Ammon's horn (tissue), 1 donor: ENCODE measurements at places on chromosomes 16 and 17.

GRCh38 chr17:42323268-42323773 lies 35.0 kb downstream of the STAT5A start:
- no peak for DNase-seq

- DNase-seq = no peak
Measured at GRCh38 chr17:65656390-65657250, 95.2 kb upstream of the AXIN2 start.

- DNase-seq = no peak
Measured at GRCh38 chr17:5629128-5629527, 44.8 kb upstream of the NLRP1 start.

DNA sequence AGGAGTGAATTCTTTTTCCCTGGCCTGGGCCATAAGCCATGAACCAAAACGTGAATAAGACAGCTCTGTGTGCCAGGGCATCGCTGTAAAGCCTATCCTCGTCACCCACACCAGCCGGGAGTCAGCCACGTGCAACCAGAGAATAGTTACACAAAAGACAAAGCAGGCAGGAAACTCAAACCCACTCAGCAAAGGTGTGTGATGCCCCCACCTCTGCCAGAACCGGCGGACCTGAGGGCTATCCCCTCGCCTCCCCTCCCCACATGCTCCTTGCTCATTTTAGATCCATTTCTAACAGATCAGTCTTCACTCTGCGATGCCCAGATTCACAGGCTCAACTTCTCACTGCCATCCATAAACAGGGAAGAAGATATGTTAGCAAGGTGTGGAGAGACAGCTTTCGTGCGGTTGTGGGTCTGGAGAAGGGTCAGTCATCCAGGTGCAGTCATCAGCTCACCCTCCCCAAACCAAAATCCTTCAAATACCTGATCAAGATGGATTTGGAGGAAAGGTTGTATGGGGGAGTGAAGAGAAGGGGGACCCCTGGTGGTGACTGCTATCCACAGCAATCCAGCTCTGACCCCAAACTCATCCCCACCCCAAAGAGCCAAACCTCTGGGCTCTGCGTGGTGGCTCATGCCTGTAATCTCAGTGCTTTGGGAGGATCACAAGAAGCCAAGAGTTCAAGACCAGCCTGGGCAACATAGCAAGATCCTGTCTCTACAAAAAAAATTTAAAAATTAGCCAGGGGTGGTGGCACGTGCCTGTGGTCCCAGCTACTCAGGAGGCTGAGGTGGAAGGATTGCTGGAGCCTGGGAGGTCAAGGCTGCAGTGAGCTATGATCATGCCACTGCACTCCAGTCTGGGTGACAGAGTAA lies 219.2 kb downstream of the C16orf78 start:
- peak; percentile 40 for DNase-seq

DNA sequence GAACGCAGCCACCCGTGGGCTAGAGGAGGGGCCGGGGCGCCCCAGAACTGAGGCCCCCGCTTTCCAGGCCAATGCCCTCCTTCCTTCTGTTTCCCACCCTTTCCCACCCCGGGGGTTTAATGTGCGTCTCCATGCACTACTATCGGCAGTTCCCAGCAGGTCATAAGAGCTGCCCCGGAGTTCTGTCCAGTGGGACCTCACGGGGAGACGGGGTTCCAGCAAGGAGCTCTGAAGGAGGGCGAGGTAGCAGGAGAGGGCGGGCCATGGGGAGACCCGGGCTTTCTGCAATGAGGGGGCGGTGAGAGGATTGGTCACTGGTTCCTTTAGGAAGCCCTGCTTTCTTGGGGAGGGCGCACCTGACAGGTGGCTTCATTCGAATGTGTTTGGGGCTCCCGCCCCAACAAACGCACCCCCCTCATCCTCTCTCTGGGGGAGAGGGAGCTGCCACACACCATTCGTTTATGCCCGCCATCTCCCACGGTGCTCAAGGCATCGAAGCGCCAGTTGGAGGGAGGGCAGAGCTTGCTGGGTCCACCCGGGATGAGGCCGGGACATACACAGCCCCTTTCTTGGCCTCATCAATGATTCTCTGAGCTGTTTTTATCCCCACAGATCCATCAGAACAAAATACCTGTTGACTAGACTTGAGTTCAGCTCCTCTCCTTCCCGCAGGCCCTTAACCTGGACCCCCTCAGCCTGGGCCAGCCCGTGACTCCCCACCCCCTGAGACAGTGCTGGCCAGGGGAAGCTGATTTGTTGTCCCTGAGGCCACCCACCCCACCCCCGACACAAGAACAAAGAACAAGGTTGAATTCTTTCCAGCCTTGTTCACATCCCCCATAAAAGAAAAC lies 44.1 kb downstream of the SLC7A5 start:
- no peak for DNase-seq

DNA sequence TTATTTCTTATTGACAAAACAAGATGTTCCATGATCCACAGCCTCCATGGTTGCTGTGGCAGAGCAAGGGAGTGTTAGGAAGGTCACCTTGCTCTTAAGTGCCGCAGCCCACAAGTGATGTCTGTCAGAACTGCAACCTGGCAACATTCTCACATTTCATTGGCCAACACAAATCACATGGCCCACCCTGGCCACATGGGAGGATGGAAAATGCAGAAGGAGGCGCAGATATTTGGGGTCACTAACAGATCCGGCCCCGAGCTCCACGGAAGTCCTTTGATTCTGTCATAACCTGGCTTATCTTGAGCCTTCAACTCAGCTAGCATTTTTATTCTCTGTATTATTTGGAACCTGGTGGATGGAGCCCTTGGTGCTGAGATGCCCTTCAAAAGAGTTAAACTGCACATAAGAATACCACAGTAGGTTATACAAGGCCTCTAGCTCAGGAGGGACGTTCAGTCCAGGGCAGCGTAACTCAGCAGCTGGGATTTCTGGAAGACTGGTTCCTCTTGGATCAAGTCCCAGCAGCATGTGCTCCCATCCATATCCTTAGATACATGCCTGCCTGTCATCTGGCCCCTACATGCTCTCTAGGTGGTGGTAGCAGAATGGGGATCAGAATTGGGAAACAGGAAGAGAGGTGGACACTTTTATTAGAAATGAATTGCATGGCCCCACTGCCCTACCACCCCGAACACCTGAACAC lies 508.1 kb downstream of the HAPSTR1 start:
- DNase-seq = no peak

DNA sequence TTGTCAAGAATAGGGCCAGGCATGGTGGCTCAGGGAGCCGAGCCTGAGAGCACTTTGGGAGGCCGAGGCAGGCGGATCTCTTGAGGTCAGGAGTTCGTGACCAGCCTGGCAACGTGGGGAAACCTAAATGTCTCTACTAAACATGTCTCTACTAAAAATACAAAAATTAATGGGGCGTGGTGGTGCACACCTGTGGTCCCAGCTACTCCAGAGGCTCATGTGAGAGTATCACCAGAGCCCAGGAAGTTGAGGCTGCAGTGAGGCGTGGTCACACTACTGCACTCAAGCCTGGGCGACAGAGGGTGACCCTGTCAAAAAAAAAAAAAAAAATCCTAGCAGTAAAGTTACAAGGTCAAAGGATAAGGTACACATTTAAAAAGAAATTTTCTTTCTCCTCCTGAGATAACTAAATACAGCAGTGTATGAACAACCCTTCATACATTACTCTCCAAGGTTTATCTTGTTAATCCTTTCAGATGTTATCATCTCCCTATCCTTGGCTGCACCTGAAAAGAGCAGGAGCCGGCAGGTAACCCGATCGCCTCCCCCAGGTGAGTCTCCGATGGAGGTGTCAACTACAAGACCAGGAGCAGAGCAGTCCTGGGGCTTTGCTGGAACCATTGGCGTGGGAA lies 122.3 kb downstream of the GOSR1 start:
- no peak for DNase-seq

DNA sequence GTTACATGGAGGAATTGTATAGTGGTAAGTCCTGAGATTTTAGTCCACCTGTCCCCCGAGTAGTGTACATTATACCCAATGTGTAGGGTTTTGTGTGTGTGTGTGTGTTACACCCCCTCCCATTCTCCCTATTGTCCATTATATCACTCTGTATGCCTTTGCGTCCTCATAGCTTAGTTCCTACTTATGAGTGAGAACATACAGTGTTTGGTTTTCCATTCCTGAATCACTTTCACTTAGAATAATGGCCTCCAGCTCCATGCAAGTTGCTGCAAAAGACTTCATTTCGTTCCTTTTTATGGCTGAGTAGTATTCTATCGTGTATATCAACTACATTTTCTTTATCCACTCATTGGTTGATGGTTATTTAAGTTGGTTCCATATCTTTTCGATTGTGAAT lies 635 bp upstream of the FA2H start:
- DNase-seq = no peak

- no peak for DNase-seq
Measured at GRCh38 chr16:76910931-76911330, 280.1 kb upstream of the MON1B start.

- no peak for DNase-seq
Measured at GRCh38 chr16:754656-755055, 5.9 kb upstream of the MSLN start.

DNA sequence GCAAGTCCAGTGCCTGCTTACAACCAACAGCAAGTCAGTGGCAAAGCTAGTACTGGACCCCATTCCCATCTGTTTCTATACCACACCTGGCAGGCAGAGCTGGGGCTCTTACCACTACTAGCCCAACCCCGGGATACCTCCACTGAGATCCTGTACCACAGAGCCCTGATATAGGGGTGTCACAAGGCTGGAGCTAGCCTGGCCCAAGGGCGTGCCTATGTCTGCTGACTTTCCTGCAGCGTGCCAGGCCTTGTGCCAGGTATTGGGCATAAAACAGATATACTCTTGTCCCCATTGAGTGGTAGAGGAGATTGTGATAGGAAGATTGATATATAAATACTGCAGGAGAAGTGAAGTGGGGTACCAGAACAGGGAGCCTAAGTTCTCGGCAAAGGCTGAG lies 44.4 kb downstream of the PLD6 start:
- DNase-seq = no peak

DNA sequence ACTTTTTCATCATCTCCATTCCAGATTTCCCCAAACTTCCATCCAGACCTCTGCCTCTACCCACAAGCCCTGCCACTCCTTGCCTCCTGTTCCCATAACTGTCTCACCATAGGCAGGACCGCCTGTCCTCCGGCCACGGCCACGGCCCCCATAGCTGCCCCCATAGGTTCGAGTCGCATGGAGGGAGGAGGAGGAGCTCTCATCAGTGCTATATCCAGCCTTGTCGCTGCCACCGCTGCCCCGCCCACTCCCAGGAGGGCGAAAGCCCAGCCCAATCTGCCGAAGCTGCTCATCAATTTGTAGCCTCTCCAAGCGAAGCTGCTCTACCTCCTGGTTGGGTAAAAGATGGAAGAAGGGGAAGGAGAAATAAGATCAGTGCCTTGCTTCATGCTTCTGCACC lies 3.4 kb upstream of the SOX15 start:
- no peak for DNase-seq

- peak; percentile 43 for DNase-seq
Measured at GRCh38 chr16:84726669-84727467, 27.1 kb downstream of the USP10 start.

DNA sequence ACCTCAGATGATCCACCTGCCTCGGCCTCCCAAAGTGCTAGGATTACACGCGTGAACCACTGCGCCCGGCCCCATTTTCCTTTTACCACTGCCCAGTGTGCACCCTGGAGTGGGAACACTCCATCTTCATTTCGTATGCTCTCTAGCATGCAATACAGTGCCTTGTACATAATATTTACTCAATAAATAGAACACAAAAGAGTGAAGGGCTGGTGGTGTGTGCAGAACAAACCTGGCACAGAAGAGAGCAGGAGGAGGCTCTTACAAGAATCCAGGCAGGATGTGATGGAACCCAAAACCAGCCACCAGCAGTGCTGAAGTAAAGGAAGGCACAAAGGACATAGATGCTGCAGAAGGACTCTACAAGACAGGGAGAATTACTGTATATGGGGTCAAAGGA lies 7.3 kb downstream of the KRT37 start:
- no peak for DNase-seq

DNA sequence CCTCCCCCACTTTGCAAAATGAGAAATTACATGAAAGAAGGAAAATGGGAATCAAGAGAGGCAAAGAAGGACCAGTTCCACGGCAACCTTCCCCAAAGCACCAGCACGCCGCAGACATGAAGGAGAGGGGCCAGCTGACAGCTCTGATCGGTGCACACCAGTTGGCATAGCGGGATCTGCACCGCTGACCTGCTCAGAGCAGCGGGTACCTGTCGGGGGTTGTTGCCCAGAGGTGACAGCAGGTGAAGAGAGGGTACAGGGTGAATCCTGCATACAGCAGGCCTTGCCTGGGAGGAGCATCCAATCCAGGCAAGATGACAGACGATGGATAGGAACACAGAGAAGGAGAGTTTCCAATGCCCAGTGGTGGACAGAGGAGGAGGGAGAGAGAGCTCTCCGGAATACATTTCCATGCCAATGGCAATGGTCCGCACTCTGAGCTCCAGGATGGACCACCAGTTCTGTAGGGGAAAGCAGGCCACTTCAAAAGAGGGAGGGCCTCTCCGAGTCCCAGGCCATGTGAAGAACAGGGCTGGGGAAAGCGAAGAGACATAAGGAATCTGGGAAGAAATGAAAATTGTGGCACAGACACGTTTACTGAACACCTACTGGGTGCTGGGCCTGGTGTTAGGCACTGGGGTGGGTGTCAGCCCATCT lies 24.0 kb downstream of the CEP295NL start:
- no peak for DNase-seq

DNA sequence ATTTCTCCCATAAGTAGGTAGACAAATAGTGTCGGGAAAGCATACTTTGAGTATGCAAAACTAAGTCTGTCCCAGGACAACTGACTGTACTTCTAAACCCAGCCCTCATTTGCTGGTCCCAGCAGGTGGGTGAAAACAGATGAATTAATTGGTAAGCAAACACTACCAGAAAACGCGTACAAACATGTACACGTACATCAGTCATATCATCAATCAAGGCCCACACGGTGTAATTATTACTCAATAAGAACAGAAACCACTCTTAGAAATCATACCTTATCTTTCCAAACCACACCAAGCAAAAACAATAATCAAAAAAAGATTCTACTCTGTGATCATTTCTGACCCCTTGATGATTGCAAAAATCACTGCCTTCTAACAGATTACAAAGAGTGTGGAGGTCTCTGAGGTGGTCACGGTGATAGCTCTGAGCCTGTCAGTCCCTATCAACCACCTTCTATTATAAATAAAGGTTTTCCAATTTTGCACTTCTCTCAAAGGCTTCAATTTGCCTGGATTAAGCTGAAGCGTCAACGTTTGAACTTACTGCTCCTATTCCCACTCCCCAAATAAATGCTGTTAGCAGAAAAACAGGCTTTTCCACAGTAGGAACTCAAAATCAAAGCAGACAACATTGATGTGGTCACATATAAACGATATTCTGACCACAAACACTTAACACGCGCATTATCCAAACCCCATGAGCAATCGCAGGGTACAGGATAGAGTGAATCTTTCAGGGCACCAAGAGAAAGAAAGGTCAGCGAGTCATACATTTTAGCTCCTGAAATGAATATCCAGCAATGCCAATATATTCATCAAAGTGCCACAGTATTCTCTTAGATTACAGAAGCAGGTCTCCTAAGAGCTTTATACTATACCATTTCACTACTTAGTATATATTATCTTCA lies 211.9 kb downstream of the STX8 start:
- DNase-seq = no peak

- no peak for DNase-seq
Measured at GRCh38 chr17:65312718-65313377, 175.7 kb downstream of the RGS9 start.

GRCh38 chr16:90077757-90078578 lies 837 bp upstream of the PRDM7 start:
- DNase-seq = peak; percentile 34
